ENCODE measurements at places on chromosomes 11 and 22.

GRCh38 chr22:39254789-39255298 lies 10.1 kb upstream of the PDGFB start:
- DNase-seq, result peak; percentile 60

DNA sequence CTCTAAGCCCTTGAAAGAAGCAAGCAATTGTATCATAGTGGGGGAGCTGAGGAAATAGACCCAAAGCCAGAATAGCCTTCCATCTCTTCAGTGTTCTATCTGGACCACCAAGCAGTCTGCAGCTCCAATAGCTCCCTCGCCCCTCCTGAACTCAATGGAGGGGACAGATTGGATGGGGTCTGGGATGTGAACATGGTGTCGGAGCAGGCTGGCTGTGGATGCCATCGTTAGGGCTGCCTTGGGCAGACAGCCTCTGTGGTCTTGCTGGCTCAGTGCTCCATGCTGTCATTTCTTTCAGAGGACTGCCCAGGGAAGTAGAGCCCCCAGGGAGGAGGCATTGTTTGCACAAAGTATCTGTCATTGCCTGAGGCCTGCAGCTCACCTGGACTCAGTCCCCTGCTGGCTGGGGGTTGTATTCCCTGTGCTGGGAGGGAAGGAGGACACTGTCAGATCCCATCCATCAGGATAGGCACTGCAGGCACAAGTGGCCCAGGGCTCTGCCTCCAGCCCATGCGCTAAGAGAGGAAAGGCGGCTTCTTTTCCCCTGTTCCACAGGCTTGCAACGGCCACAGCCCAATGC lies 537.7 kb downstream of the BUD13 start:
- no peak for DNase-seq

DNA sequence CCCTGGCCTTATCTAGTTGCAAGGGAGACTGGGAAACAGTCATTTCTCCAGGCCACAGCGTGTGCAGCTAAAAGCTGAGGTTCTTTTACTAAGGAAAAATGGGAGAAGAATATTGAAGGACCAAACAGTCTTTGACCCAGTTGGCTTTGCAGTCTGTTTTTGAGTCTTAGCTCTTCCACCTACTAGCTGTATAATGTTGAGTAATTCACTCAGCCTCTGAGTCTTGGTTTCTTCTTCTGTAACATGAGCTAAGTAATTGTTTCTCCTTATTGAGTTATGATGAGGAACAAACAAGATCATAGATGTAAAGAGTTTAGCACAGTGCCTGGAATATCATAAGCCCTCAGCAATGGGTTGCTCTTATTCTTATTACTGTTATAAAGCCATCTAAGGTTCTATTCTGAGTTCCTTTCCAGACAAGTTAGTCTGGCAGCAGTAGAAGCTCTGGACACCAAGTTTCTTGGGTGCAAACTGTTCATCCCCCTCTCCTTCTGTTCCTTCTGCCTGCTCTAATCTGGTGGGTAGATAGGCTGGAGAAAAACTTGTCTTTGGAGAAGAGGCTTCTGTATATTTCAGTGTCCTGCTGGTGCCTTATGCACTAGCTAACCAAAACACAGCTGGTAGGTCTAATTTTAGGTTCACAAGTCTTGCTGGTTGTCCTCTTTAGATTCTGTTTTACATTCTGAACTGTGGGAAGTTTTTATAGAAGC lies 13.5 kb downstream of the TRIM44 start:
- DNase-seq, result no peak

DNA sequence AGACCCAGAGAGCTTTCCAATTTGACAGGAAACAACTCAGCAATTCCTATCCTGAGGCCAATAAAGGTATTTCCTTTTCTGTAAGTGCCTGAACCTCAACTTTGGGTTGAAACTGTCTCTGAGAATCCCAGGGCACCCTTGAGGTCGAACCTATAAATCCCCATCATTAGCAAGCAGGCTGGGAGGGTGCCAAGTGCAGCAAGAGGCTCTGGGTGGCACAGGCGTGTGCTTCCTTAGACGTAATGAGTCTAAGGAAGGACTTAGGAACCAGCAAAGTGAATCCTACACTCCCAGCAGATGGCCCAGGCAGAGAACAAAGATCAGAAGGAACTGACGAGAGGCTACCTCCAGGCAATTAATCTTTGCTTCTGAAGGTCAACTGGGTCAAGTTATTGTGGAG lies 234.3 kb upstream of the NARS2 start:
- DNase-seq, result no peak

GRCh38 chr11:78935398-78936068 lies 360.9 kb upstream of the NARS2 start:
- DNase-seq, result no peak

- no peak for DNase-seq
Observed at GRCh38 chr11:68457898-68458249, 2.7 kb upstream of the PPP6R3 start.

- no peak for DNase-seq
Observed at GRCh38 chr11:71544525-71545214, 3.5 kb upstream of the KRTAP5-9 start.

- DNase-seq, result no peak
Observed at GRCh38 chr11:108198833-108199232, 23.6 kb downstream of the NPAT start.

GRCh38 chr11:61264371-61264770 lies 23.4 kb downstream of the PGA5 start:
- no peak for DNase-seq

DNA sequence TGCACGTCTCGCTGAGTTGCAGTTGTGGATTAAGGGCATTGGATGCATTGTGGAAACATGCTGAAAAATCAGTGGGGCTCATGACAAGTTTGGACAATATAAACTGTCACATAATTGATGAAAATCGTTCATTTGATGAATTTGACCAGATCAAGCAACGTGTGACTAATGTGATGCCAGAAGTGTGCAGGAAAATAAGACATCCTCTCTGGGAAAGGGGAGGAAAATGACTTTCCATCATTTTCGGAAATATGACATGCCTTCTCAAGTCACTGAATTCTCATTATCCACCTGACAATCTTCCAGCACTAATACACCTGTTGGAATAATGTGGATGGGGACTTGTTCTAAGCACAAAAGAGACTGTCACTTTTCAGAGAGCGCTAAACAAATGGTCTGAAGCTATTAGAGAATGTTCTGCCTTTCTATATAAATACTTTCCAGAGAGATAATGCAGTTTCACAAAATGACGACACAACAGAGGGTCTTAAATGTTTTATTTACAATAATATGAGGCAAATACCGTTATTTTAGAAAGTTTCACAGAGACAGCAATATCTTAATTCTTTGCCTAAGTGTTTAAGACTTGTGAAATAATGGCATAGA lies 1741.9 kb upstream of the RAG2 start:
- DNase-seq, result no peak

All from CD4-positive, alpha-beta T cell treated with Interleukin-2 at 100 ng/mL for 4 hours (primary cell).